Transverse colon (tissue), 4 donors: ENCODE measurements at places on chromosomes 2 and 18. TPM values are rescaled to one million over a fixed set of nuclear protein-coding genes. Genes with fewer than 3 reads are reported as not detected.

GRCh38 chr2:162972383-162972782 lies 133.8 kb upstream of the KCNH7 start:
- DNase-seq = no peak

DNA sequence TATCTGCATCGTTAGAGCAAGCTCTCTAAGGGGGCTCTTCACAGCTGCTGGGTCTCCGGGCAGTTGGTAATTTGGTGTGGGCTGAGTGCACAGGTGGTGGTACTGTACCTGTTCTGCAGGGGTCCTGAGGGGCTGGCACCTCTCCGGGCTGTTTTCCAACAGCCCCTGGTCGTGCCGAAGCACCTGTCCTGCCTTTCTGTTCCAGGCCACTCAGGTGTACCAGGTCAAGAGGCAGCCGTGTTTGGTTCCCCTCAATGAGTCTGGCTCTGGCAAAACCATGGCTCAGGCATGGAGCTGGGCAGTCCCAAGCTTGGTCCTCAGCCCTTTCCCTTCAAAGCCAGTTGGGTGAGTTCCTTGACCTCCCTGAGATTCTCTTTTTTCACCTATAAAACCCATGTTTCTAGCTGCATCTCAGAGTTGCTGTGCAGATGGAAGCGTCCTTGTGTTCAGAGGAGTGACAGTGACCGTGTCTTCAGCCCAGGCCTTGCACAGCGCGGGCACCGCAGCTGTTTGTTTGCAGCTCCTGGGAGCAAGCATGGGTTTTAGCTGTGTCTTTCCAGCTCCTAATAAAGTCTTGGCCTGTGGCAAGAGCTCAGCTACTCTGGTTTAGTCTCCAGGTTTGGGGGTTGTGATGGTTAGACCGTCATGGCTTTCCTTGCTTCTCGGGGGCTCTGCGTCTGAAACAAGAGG lies 110.9 kb downstream of the GLI2 start:
- no peak for DNase-seq

The BZW1 gene
- total RNA-seq = 141 TPM

The AQP12A gene
- not detected for total RNA-seq

The DGKD gene
- total RNA-seq = 92.4 TPM

DNA sequence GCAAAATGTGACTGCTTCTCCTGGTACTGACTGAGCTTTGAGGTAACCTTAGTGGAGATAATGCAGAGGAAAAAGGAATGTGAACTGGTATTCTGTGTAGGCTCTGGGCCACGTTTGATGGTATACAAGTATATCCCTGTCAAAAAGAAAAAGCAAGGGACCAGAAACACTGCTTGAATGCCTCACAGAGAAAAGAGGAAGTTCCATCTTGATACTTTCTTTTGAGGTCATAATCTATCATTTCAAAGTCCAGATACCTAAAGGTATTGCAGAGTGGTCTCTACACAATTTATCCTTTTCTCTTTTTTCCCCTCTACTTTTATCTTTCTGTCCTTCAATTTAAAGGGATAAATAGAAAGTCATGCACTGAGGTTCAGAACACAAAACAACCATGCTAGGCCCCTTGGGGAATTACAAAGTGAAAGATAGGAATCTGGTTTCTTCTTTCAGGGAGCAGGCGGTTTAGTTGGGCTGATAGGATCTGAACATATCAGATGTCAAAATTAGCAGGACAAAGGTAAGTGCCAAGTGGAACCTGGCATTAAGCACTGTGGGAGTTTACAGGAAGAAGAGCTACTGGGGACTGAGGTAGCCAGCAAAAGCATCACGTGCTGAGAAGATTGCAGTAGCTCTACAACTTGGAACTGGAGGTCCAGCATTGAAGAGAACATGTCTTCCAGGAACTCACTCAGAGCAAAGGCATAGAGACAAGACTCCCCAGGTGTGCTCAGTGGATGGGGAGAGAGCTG lies 121.2 kb downstream of the LYPD6 start:
- DNase-seq = no peak
